ENCODE measurements at places on chromosomes 11 and 22.

DNA sequence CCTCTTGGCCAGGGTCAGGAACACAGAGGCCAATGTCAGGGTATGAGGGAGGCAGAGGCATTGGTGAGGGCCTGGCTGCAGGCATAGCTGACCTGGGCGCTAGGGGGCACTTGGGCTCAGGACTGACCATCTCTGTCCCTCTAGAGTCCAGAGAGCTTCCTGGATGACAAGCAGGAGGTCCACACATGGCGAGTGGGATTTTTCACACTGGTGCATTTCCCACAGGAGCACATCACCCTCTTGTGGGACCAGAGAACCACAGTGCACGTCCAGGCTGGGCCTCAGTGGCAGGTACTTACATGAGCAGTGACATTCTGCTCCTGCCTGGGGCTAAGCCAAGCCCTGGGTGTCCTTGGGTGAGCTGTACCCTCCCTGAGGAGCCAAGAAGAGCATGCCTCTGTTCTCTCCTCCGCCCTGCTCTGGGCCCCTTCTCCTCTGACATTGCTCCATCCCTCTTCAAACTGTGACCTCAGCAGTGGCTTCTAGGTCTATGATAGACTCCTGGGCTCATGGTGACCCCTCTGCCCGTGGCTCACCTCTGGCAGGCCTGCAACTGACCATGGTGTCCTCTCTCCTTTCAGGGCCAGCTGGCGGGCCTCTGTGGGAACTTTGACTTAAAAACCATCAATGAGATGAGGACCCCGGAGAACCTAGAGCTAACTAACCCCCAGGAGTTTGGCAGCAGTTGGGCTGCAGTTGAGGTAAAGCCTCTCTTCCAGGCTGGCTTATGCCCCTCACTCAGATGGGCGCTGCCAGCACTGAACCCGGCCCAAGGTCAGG lies 46.6 kb downstream of the OTOG start:
- peak; percentile 8 for DNase-seq

- DNase-seq, result no peak
These were observed 32.1 kb downstream of the ARHGEF17 start for GRCh38 chr11:73340164-73340563.

- no peak for DNase-seq
These were observed 100.6 kb downstream of the RRAS2 start for GRCh38 chr11:14258221-14258935.

DNA sequence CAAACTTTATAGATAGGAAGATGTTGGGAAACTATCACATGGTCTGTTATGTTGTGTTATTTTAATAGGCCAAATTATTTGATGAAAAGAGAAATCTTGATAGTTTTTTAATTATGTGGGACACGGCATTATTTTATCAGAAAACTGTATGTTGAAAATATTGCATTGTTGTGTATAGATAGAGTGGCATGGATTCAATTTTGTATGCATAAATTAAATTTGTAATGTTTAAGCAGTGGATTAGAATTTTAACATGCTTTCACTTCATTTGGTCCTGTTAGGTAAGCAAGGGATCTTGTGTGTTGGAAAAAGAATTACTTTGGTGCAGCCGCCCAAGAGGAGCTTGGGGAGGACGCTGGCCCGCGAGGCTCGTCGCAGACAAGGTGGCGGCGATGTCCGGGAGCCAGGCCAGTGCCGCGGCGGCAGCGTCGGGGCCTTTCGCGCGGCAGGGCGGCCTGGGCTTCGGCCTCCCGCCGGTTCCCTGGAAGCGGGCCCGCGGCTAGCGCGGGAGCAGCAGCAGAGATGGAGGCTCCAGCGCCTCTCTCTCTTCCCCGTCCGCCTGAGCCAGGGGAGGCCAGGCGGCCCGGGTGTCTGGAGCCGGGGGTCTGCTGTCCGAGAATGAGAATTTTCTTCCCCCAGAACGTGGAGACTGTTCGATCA lies 82.7 kb downstream of the GGT1 start:
- DNase-seq, result peak; percentile 66

DNA sequence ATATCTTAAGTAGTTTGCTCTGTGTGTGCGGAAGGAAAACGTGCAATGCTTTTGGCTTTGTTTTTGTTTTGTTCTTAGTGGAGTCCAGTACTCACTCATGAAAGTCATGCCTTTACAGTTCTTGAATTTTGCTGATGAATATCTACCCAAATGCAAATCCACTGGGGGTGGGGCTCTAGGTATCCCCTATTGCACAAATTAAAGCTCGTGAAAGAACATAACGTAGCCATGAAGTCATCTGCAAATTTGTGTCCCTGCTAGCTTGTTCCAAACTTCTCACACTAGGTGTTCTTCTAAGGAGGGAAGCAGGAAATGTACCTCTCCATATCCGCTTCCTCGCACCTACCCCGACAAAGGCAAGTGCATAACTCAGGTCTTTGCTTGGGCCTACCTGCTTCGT lies 118.9 kb downstream of the MICAL3 start:
- DNase-seq, result no peak

DNA sequence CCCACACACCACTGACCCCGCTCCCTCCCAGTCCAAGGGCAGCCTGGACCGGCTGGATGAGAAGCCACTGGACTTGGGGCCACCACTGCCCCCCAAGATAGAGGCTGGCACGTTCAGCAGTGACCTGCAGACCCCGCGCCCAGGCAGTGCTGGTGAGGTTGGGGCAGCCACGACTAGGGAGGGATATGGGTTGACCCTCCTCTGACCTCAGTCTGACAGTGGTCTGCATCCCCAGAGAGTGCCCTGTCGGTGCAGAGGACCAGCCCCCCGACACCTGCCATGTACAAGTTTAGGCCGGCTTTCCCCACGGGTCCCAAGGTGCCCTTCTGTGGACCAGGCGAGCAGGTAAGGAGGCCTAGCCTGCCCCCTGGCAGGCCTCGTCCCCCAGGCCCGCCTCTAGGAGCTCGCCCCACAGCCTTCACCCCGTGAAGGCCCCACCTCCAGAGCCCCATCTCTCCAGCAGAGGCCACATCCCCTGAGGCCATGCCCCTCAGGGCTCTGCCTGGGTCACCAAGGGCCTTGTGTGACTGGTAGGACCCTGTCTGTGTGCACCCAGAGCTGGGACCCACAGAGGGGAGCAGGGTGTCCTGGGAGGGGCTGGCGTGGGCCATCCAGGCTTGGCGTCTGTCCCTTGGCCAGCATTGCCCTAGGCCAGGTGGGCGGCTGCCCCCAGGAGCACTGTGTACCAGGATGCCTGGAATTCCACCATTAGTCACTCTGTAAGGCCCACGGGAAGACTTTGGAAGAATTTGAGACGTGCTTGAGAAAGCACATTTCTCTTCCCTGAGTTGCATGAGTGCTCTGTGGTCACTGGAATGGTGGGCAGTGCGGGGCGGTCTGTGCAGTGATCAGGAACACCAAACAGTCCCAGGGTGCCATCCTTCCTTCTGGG lies 9.4 kb downstream of the CCDC188 start:
- no peak for DNase-seq

GRCh38 chr11:32006799-32007388 lies 84.0 kb upstream of the RCN1 start:
- DNase-seq, result peak; percentile 18

- no peak for DNase-seq
These were observed 2.6 kb downstream of the EHF start for GRCh38 chr11:34623463-34623862.

- DNase-seq, result no peak
These were observed 91.4 kb upstream of the TOP3B start for GRCh38 chr22:22073769-22074561.
